Stimulated activated CD8-positive, alpha-beta memory T cell treated with anti-CD3 and anti-CD28 coated beads, Interleukin-15, amount 100 ng/mL, for 4 hours (primary cell): ENCODE measurements at places on chromosomes 5 and 9.

GRCh38 chr5:17343675-17344074 is 126.2 kb downstream of the BASP1 start:
- DNase-seq, result no peak

GRCh38 chr5:166716856-166717492 is 1574.5 kb upstream of the WWC1 start:
- DNase-seq, result no peak

DNA sequence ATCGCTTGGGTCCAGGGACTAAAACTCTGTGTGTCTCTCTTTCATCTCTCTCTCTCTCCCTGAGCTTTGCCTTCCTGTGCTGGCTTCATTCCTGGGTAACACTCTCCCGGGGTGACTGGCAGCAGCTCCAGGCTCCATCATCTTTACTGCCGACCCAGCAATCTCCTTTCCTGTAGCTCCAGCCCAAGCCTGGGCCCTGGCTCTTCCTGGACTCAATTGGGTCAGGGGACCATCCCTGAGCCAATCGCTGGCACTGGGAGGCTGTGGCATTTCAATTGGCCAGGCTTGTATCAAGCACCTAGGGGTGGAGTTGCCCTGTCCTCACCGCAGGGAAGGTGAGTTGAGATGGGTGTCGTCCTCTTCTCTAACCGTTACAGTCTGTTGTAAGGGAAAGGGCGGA is 31.9 kb downstream of the FAM240B start:
- no peak for DNase-seq

GRCh38 chr5:153714798-153715197 is 224.3 kb downstream of the GRIA1 start:
- no peak for DNase-seq

GRCh38 chr5:125961150-125961549 is 462.1 kb upstream of the GRAMD2B start:
- no peak for DNase-seq

DNA sequence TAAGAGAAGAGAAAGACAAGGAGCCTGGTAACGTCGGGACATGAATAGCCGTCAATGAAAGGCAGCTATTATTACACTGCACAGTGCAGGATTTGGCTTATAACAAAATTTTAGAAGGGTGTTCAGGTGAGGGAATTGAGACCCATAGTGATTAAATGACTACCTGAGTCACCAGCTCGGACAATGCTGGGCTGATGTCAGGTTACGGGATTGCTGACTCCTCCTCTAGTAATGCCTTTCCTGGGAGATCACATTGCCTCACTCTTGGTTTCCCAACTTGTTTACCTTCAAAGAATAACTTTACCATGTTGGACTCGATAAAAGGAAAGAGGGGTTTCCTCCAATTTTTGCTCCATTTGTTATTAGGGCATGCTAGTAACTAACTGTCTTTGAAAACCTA is 132.6 kb downstream of the GHR start:
- no peak for DNase-seq

GRCh38 chr9:108021096-108021710 is 531.6 kb upstream of the KLF4 start:
- no peak for DNase-seq

- no peak for DNase-seq
Observed at GRCh38 chr5:149757197-149757947, 27.3 kb downstream of the PPARGC1B start.

- no peak for DNase-seq
Observed at GRCh38 chr9:81622471-81623255, 66.7 kb downstream of the TLE1 start.

- no peak for DNase-seq
Observed at GRCh38 chr5:60417500-60418181, 282.3 kb downstream of the DEPDC1B start.

DNA sequence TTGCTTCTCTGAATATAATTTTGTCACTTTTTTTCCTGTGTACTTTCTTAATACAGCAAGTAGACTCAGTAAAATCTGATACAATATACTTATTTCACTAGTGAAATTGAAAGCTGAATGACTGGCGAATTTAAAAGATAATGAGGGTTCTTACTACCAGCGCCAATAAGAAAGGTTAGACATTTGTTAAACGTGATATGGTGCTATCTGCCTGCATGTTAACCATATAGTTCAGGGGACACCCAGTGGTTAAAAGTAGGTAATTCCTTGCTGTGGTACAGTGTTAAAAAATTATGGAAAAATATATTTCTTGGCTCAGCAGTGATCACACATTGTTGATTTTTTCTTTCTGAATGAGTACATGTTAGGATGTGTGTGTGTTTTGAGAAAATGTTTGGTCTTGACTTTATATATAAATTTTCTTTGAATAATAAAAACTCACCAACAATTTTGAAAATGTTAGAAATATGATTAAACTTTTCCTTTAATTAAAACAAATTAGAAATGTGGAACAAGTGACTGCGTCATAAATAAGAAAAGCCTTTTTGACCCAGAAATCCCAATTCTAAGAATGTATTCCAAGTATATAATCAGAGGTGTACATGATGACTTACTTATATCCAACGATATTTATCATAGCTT is 25.8 kb downstream of the CAST start:
- DNase-seq, result no peak

DNA sequence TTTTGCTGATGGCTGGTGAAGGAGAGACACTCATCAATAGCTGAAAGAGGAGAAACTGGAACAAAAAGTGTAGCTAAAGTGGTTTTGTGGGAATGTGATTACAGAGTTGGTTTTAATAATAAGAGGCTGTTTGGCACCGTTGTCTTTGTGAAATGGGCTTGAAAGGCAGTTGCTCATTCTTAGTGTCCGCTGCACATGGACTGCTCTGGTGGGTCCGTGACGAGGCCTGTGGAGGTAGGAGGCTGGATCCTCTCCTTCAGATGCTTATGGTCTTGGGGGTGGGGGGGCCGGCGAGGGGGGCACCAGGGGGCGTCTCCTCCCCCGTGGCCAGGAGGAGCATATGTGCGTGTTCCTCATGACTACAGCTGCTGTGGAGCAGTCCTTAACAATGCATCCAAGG is 29.8 kb downstream of the FUBP3 start:
- DNase-seq, result no peak

DNA sequence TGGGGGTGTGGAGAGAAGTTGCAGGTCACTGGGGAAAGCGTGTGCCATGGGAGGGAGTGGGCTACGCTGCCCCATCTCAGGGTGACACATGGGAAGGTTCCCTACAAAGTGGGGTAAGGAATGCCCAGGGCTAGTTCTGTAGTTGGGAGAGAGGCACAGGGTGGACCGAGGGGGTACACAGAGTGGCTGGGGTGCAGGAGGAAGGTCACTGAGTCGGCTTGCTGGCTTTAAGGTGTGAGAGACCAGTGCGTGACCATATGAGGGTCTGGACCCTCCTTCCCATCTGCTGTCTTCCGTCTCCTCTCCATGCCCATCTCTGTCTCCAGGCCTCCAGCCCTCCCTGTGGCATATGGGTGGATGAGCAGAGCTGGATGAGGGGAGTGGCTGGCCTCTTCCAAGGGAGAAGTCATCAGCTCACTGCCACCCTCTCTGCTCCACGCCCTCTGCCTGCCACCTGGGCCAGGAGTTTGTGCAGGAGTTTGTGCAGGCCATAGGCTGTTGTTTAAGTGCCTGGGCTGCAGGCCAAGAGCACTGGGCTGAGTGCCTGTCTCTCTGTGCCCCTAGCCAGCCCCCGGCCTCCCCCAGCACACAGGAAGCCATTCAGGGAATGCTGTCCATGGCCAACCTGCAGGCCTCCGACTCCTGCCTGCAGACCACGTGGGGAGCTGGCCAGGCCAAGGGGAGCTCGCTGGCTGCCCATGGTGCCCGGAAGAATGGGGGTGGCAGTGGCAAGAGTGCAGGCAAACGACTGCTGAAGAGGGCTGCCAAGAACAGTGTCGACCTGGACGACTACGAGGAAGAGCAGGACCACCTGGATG is 96.8 kb downstream of the PHF2 start:
- no peak for DNase-seq

DNA sequence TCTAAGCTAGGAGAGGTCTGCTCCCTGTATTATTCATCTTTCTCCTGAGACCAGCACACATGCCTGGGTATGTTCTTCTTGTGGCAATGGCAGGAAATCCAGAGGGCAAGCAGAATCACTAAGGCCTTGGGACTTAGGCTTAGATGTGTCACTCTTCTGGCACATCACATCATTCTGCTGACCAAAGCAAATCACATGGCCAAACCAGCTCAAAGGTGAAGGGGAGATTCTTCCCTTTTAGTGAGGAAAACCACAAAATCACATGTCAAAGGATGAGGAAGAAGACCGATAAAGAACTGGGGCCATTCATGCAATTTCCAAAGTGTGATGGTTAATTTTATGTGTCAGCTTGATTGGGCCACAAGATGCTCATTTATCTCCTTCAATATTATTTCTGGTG is 5.7 kb upstream of the AGGF1 start:
- DNase-seq, result no peak

- no peak for DNase-seq
Observed at GRCh38 chr9:16753256-16753655, 117.2 kb downstream of the BNC2 start.

DNA sequence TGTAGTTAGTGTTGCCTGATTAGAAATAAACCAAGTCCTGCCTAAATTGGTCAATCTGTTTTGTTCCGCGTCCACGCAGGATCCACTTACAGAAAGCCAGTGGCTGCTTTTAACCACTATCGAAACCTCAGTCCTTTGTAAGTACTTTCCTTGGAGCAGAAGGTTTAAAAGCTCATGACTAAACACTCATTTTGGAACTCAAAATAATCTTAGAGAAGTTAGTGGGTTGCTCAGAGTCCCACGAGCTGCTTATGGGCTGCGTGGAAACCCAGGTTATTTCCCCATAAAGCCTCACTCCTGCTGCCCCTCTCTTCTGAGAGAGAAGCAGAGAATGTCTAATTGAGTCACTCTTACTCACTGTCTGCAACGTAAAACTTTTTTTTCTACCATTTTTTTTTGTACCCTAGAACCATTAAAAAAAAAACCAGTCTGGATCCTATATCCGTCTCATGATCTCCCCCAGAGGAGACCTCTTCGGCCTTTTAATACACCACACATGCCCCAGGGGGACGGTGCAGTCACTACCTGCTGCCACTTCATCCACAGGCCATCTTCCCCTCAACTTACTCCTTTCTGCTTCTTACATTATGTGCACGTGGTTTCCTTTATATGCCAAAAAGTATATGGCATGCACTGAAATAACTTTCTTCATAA is 7.6 kb downstream of the BASP1 start:
- DNase-seq, result no peak

- no peak for DNase-seq
Observed at GRCh38 chr9:71796100-71796767, 27.9 kb upstream of the CEMIP2 start.

- DNase-seq, result no peak
Observed at GRCh38 chr5:119928974-119929373, 299.6 kb downstream of the FAM170A start.

DNA sequence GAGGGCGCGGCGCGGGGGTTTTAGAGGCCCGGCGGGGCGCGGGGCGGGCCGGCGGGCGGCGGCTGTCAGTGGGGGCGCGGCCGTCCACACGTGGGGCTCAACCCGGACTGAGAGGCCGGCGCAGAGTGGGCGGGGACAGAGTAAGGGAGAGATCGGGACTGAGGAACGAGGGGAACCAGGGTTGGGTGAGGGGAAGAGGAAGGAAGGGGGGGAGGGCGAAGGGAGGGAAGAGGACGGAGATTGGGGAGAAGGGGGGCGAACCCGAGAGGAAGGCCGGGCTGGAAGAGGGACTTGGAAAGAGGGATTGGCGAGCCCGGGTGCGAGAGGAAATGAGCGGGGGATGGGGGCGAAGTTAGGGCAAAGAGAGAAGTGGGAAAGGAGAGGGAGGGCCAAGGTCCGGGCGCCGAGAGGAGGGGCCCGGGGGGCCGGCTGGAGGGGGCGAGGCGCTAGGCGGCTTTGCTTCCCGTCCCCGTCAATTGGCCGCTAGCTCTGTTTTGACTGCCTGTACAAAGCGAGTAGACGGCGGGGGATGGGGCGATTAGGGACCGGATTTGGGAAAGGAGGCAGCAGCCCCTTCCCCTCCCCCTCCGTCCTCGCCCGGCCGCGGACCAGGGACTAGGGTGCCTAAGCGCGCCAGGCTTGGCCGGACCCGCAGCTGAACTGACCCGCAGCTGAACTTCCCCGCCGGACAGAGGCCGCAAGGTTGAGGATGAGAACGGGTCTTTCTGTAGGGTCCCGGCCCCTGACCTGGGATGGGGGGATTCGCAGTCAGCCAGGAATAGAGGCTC is 399 bp upstream of the FBN2 start:
- no peak for DNase-seq

DNA sequence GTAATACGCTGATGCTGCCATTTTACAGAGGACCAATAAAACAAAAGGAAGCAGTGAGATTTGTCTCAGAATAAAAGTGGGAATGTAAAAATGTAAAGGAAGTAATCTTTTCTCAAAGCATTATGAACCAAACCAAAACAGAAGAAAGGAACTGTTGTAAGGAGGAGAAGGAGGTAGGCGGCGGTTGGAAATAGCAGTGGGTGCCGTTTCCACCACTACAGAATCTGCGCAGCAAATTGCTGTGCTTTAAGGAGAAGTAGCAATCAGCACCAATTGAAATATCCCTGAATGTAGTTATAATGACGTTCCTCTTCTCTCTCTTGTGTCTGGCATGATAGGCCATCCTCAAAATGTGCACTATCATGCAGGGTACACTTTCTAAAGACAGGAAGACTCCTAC is 455.1 kb upstream of the TLE4 start:
- DNase-seq, result no peak

DNA sequence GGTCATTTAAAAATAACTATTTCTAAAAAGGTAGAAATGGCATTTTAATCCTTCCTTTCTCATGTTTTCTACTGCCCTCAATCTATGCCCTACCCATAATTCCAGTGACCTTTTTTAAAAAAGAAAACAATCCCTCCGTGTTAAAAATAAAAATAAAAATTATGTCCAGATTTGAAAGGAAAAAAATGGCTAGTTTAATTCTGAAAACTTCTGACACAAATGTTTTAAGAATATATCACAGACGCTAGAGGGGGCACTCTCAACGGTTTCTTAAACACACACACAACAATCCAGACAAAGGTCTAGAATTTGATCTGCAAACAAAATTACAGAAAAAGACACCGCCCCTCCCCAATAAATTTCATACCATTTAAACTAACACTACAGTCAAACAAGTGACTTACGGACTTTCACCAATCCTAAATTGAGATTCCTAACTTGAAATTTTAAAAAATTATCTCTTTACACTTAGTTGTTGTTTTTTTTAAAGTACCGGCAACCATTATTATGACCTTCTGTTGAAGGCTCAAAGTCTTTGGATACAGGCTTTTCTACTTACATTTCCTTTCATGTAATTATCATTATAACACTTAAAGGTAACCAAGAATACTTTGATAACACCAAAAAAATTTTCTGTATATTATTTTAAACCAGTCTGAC is 38.2 kb downstream of the CLINT1 start:
- DNase-seq, result no peak

GRCh38 chr5:151684690-151685361 is 1.9 kb downstream of the SPARC start:
- no peak for DNase-seq
